Cardiac muscle cell (in vitro differentiated cells and primary cell): ENCODE measurements at places on chromosomes 7 and 10.
A peak's percentile ranks its signal among the peaks of the same experiment; 100 is the strongest.

- DNase-seq = no peak
These were observed 2.4 kb downstream of the PRDX3 start for GRCh38 chr10:119176166-119176565.

DNA sequence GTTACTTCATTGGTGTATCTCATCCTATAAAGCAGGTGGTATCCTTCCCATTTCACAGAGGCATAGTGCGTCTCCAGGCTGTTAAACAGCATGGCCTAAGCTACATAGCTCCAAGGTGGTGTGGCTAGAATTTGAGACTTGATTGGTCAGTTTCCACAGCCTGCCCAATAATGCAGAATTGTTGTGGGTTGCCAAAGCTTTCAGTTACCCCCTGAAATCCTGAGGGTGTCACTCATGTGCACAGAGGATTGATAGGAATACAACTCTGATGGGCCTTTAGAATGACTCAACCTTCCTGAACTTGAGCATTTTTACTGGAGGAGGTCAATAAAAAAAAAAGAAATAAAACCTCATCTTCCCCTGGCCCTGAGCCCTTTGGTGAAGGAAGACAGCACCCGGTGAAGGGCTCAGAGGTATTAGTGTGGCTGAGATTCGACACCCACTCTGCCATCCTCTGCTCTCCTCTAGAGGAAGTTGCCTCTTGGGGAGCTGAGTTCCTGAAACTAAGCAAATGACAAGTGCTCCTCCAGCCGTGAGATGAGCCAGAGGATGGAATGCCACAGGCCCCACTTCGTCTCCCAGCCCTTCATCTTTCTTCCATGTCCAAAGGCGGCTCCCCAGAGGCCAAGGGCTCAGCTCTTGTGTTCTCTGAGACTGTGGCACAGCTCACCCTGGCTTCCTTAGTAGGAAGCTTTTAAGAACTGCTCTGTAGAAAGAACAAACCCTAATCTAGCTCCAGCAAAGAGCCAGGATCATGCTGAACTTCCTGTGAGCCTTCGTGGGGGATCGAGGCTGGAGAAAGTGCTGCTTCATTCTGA lies 1.0 kb downstream of the ACSL5 start:
- peak; percentile 29 for DNase-seq

GRCh38 chr10:119653209-119653608 lies 2.0 kb downstream of the BAG3 start:
- DNase-seq = no peak

GRCh38 chr10:27383595-27384542 lies 120.2 kb upstream of the RAB18 start:
- DNase-seq = no peak

DNA sequence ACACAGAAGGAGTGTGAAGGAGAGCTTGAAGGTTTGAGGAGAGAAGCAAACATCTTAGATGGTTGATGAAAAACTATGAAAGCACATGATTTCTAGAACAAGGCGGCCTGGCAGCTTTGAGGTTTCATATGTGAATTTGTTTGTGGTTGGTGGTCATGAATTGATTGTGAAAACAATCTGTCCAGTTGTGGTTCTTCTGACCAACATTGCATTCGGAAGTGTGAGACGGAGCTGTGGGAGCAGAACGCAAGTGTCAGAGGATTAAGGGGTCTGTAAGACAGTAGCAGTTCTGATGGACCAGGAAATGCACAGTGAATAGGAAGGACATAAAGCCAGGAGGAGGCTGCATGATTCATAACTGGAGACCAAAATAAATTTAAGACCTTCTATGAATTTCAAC lies 594.6 kb downstream of the NXPH1 start:
- DNase-seq = no peak

GRCh38 chr7:47885309-47885986 lies 62.8 kb downstream of the PKD1L1 start:
- DNase-seq = no peak

DNA sequence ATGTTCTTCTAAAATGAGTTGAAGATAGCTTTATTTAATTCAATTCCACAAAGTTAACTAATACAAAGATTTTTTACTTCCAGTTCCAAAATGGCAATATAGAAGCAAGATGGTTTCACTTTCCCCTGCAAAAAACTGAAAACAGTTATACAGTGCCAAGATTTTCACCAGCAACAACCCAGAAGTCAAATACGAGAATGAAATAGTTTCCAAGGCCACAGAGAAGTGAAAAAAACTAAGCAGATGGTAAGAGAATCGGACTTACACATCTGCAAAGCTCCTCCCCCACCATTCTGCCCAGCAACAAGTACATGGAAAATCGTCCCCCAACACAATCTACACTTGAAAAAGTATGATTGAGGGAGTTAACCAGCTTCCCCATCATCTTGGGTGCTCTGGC lies 30.3 kb upstream of the KEL start:
- DNase-seq = no peak

- DNase-seq = no peak
These were observed 46.4 kb downstream of the PDGFA start for GRCh38 chr7:473211-473734.

DNA sequence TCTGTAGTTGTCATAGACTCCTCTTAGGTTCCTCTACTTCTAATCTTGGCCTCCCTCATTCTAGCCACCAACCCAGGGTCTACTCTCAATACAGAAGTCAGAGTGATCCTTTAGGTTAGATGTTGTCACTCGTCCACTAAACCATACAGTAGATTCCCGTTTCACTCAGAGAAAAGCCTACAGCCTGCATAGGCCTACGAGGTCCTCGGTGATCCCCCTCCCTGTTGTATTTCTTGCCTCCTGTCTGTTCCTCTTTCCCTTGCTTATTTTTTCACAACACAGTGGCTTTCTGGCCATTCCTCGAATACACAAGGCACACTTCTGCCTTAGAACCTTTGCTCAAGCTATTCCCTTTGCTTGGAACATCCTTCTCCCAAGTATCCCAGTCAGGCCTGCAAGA lies 183.0 kb upstream of the PRSS1 start:
- DNase-seq = no peak

DNA sequence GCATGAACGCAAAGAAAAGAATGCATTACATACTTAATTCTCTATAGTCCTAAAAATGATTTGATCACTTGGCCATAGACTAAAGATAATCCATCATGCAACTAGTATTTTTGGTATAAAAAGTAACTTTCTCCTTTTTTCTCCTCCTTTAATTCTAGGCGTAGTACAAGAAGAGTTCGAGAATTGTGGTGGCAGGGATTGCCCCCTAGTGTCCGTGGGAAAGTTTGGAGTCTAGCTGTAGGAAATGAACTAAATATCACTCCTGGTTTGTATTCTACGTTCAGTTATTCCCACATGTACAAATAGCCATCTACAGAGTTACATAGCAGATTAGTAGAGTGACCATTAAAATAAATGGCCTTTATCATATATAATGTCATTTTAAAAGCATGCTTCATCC lies 45.5 kb upstream of the HELLS start:
- DNase-seq = no peak

DNA sequence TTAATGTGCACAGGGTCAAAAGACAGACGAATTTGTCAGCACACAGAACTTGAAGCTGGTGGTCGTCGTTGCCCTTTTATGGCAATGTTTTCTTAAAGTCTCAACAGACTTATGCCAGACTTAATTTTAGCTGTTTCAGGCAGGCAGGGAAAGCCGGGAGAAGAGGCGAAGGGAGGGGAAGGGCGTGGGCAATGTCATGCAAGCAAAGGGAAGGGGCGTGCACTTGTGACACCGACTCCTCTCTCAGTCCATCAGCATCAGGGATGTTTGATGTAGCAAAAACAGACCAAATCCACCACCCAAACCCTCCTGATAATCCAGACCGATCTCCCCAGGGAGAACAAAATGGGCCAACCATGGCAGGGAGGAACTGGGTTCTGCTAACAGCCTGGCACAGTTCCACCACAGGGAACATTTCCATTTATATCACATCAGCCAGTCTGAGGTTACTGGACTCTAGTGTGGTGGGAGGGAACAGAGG lies 118.1 kb upstream of the RHEB start:
- DNase-seq = peak; percentile 51

DNA sequence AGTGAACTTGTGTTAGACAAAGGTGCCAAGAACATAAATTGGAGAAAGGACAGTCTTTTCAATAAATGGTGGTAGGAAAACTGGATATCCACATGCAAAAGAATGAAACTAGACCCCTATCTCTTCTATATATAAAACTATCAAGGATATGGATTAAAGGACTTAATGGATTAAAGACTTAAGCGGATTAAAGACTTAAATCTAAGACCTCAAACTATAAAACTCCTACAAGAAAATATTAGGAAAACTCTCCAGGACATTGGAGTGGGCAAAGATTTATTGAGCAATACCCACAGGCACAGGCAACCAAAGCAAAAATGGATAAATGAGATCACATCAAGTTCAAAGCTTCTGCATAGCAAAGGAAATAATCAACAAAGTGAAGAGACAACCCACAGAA lies 242.9 kb upstream of the MEOX2 start:
- DNase-seq = no peak
